ENCODE measurements at places on chromosomes 5 and 9.
A peak's percentile ranks its signal among the peaks of the same experiment; 100 is the strongest.

DNA sequence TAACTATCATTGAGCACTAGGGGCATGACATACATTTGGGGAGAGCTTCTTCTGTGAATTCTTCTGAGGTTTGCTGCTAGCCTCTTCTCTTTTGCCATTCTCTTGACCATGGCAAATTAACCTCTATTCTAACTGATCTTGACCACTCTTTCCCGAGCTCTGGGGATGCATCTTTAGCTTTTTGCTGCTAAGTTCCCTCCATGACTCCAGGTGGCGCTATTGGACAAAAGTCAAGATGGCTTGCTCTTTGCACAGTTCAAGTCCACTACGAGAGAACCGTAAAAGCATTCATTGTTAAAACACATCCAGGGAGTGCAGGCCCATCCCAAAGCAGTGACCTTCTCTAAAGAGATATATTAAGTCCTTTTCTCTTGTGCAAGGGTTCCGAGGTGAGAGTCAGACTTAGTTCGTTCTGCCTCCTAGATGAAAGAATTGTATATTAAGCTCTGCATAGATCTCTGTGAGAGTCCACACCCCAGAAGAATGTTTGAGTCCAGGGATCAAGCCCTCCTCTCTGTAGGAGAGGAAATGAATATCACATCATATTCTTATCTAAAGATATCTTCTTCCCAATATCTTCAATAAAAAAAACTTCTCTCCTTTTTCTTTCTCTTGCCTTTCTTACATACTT lies 1152.9 kb upstream of the CDH6 start:
- DNase-seq = peak; percentile 29

GRCh38 chr9:71025728-71026127 lies 95.7 kb downstream of the TRPM3 start:
- DNase-seq = no peak

GRCh38 chr5:173751266-173751600 lies 134.8 kb upstream of the BOD1 start:
- no peak for DNase-seq

DNA sequence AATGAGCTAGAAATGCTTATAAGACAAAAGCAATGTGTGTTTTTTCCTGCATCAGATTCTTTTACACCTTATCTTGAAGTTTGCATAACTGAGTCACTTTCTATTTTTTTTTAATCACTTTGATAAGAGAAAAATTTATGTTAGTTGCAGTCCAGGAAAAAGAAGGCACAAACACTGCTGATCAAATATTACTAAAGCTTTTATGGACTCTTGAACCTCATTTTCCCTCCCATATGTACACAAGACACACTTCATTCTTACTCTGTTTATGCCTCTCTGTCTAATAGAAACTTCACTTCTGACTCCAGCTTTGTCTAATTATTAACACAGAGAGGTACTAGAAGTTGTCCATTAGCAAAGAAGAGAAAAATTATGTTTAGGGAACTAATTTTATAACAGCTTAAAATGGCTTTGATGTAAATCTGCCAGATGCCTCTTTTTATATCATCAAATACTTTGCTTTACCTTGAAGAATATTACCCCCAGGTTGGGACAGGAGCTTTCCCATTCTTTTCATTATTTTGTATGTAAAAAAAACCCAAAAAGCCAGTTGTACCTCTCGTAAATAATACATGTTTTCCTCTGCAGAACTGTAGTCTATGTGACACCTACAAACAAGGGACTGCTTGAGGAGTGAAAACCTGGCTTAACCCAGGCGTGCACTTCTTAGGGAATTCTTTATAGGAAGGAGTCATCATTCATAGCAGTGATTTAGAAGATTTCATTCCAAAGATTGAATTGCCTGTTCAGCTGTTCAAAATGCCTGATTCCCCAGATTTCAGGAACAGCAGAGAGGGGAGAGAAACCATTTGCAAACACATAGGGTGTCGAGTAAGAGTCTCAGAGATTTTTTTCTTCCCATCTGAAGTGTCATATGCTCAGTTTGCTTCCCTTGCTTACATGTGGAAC lies 72.6 kb downstream of the DAPK1 start:
- no peak for DNase-seq

- no peak for DNase-seq
These were observed 109.4 kb upstream of the DMRTA1 start for GRCh38 chr9:22337261-22337660.

DNA sequence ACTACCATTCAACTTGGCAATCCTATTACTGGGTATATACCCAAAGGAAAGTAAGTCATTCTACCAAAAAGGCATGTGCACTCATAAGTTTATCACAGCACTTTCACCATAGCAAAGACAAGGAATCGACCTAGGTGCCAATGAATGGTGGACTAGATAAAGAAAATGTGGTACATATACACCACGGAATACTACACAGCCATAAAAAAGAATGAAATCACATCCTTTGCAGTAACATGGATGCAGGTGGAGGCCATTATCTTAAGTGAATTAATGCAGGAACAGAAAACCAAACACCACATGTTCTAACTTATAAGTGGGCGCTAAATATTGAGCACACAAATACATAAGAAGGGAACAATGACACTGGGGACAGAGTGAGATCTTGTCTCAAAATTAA lies 65.8 kb upstream of the SUB1 start:
- no peak for DNase-seq

GRCh38 chr5:41809128-41809527 lies 61.1 kb downstream of the OXCT1 start:
- no peak for DNase-seq

DNA sequence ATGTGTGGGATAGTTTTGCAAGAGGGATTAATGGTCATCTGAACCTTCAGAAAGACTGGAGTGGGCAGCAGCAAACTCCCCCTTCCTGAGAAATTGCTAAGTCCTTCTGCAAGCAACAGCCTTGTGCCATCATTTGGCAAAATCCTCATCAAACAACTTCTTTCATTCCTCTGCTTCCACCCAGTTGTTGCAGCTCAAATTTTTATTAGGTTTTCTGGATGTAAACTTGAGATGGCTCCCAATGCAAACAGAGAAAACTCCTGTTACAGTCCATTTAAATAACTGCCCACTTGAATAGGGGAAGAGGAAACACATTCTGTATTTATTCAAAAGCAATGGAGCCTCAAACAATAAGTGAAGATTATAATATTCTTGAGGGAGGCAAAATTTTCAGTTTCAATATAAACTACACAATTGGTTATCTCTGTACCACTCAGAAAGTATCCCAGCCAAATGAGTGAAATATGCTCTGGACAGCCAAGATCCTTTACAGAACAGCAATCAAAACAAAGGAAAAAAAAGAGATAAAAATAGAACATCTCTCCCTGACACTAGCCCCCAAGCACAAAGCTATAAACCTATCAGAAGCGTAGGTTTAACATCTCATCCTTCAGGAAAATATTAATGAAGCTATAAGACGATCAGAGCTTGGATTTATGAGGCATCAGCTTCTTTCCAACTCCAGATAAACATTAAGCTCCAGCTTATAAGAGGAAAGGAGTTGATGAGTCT lies 17.3 kb upstream of the DAP start:
- DNase-seq = no peak

- no peak for DNase-seq
These were observed 219.3 kb downstream of the TSSK1B start for GRCh38 chr5:113215401-113216060.

DNA sequence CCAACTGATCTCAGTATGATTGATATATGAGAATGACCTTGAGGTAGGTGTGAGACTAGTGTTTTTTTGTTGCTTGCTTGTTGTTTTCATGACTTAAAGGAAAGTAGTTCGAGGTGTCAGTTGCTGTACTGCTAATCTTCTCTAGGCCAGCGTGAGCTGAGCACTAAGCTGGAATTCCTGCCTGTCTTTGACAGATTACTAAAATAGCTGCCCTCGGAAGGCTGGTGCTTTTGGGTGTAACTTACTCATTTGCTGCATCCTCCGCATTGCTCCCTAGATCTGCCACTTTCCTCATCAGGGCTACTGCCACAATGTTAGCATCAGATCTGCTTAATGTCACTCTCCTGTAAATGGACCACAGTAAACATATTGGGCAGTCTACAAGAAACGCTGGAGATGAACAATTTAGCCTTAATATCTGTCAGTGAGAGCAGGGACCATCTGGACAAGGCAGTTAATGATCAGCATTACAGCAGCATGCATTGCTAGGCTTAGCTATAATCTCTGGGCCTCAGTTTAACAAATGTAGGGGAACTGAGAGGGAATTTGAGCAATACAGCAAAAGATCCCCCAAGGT lies 106.6 kb upstream of the CDH6 start:
- no peak for DNase-seq

GRCh38 chr5:146529984-146530383 lies 14.0 kb upstream of the GPR151 start:
- no peak for DNase-seq

GRCh38 chr5:58022055-58022454 lies 437.8 kb downstream of the PLK2 start:
- DNase-seq = no peak

DNA sequence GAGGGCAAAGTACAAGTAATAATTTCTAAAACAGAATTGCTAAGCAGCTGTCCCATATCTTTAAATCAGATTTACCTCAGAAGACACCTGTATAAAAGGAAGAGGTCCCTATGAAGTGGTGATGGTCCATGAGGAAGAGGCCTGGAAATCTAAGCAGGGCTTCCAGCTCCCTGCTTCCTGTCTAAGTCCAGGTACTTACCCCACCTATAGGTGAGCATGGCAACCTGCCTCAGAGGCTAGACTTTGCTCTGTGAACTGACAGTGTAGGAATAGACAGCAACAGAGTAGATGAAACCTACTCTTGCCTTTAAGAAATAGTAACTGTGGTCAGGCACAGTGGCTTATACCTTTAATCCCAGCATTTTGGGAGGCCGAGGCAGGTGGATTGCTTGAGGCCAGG lies 55.8 kb upstream of the ARRDC3 start:
- no peak for DNase-seq

- DNase-seq = no peak
These were observed 33.5 kb downstream of the SPATA31D1 start for GRCh38 chr9:82022121-82022520.

DNA sequence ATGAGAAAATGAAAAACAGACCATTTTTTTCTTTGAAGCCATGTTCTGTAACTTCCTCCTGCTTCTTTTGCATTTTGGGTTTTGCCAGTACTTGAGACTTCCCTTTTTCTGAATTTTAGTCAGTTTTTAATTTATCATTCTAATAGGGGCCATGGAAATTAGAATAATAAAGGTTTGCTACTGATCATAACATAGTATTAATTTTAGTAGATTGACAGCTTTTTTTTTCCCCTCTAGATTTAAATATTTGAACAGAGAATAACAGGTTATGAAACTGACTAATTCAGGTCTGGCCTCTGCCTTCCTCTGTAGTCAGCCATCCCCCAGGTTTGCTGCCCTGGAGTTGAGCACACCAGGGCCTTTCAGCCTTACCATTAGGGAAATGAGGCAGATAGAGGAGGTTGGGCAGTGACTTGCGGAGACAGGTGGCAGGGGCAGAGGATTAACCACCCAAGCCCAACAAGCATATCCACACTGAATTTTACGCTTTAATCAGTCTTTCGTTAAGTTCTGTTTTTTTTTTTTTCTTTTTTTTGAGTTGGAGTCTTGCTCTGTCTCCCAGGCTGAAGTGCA lies 80.1 kb upstream of the TNFAIP8 start:
- no peak for DNase-seq

DNA sequence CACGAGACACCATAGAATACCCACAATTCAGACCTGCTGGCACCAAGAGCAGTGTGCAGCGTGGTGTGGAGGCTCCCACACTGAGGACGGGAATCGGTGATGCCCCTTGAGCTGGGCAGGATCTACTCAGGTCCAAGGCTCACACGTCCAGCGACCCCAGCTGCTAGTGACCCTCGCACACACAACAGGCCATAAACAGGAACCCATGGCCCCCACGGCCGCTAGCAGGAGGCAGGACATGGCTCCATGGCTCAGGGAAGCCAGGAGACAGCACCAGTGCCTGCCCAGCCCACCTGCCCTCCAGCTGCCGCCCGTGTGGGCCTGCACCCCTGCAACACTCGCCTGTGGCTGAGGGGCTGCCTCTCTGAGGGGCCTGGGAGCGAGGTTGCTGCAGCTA lies 43.4 kb upstream of the SLC9A3 start:
- DNase-seq = no peak

DNA sequence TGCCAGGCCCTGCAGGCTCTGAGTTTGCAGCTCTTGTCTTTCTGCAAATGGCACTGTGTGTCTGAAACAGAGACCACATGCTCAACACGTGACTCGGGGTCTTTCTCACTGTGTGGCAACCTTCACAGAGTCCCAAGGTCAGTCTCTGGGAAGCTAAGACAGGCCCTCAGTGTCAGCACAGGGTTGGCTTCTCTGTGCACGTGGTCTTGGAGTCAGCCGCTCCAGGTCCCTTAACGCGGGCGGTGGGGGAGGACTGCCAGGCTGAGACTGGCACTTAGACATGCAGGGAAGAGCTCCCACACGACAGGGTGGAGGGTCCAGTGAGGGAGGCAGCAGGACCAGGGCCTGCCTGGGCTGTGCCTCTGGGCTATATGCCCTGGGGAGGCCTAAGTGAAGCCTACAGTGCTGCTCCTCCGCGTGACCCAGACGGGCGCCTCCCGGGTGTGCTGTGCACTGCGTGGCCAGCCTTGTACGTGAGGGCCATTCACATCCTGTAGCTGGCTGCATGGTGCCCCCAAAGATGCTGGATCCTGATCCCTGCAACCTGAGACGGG lies 76.8 kb downstream of the ADAMTS2 start:
- no peak for DNase-seq

DNA sequence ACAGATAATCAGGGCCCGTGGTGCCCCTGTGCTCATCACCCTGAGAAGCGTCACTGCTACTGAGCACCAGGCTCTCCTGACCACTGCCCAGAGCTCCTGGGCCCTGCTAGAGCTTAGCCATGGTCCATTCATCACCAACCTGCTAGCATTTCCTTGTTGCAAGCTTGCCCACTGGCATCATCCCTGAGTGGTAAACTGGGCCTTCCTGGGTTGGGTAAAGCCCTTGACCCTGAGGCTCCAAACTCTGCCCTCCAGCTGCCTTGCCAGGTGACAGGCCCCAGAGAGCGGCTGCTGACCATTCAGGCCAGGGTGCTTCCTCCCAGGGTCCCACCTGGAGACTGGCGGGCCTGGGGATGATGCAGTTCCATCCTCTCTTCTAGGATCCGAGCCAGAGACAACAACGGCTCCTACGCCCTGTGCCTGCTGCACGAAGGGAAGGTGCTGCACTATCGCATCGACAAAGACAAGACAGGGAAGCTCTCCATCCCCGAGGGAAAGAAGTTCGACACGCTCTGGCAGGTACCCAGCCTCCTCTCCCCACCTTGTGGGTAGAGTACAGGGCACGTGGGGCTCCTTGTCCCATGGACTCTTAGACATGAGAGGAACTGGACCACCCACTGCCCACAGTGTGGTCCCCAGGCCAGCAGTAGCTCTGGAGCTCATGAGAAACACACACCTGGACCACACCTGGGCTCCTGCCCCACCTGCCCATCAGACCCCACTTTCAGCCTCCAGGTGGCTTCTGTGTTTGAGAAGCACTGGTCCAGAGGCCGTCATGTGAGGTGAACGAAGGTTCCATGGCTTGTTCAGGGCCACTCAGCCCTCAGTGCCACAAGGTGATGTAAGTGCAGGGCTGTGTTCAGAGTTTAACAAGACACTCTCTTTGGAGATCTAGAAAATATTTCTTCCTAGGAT lies 60.5 kb downstream of the SYK start:
- DNase-seq = no peak

GRCh38 chr5:32909207-32909606 lies 198.1 kb downstream of the NPR3 start:
- no peak for DNase-seq

GRCh38 chr5:168878135-168878745 lies 299.1 kb upstream of the PANK3 start:
- no peak for DNase-seq

All from NCI-H510A (cell line).